ENCODE measurements at places on chromosomes 13 and 19.

GRCh38 chr13:39684531-39685137 is 29.2 kb downstream of the COG6 start:
- peak; percentile 44 for DNase-seq

DNA sequence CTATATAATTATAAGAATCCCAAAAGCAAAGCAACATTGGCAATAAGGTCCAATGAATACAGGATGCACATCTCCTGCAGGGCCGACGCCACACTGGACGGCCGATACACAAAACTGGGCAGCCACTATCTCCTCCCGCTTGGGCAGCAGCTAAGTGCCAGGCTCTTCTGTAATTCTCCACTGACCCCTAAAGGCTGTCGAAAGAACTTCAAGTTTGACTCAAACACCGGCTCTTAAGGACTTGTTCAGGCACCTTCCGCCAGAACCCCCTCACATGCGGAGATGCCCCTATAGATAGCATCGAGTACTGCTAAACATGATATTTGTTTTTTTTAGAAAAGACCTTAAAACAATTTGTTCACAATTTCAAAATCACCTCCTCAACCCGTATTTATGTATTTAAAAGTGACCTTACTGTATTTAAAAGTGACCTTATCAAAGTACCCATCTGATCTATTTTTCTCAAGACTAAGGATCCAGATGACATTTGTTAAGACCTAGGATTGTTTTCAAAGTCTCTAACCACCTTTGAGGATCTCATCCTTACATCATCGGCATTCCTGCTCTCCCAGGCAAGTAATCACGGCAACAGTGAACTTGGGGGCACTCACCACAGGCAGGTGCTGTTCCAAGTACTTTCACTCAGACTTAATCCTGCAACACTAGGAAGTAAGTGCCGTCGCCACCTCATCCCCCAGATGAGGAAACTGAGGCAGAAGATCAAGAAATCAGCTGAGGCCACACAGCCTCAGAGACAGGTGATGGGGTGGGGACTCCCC is 77.8 kb downstream of the TUBGCP3 start:
- DNase-seq, result peak; percentile 45

DNA sequence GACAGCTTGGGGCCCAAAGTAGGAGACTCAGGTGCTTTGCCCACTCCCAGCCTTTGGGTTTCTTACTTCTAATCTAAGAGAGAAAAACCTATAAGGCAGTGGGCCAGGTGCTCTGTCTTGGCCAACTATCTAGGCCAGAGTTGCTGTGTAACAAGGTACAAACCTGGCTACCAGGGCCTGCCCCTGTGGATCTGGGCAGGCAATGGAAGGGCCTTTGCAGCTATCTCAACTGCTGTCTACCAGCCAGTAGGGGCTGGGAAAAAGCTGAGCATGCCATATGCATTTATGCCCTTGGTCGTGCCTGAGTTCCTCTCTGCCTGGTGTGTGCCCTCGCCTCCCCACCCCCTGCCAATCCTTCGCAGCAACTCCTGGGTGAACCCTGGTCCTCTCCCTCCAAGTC is 16.7 kb upstream of the SERPINE3 start:
- no peak for DNase-seq

GRCh38 chr13:99626461-99627082 is 125.3 kb downstream of the TM9SF2 start:
- DNase-seq, result peak; percentile 45

- peak; percentile 5 for DNase-seq
Observed at GRCh38 chr13:59700281-59700680, 463.4 kb downstream of the DIAPH3 start.

- no peak for DNase-seq
Observed at GRCh38 chr19:14081797-14082674, 3.5 kb downstream of the C19orf67 start.

GRCh38 chr19:10977742-10978092 is 16.9 kb downstream of the SMARCA4 start:
- DNase-seq, result no peak

- DNase-seq, result no peak
Observed at GRCh38 chr13:85286081-85286480, 513.1 kb downstream of the SLITRK6 start.

DNA sequence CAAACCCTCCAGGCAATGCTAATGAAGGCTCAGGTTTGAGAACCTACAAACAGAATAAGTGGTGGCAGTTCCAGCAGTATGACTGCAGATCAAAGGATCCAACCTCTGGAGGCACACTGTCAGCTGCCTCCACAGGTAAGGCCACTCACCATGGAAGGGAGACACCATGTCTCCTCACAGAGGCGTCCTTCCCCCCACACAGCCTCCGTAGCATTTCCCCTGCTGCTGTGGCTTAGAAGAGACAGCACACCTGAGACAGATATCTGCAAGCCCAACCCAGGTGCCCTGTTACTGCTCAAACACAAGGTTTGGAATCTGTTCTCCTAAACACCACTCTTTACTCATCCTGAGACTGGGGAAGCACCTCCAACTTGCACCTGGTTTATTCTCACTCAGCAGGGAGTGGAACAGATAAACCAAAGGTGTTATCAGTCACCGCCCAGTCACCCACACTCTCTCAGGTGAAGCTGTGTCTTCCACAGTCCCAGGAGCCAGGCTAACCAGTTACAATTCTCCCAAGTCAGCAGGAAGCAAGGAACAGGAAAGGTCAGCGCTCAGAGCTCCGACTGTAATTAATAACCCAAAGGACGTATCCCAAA is 311.2 kb downstream of the FOXO1 start:
- no peak for DNase-seq

GRCh38 chr13:50015258-50015657 is at the start of gene KCNRG:
TSS of gene KCNRG (plus strand) at chr13:50015444. CDS start at chr13:50015494, 50 bp downstream.
- no peak for DNase-seq
